RWPE1 (cell line): ENCODE measurements at places on chromosomes 7 and 10.

DNA sequence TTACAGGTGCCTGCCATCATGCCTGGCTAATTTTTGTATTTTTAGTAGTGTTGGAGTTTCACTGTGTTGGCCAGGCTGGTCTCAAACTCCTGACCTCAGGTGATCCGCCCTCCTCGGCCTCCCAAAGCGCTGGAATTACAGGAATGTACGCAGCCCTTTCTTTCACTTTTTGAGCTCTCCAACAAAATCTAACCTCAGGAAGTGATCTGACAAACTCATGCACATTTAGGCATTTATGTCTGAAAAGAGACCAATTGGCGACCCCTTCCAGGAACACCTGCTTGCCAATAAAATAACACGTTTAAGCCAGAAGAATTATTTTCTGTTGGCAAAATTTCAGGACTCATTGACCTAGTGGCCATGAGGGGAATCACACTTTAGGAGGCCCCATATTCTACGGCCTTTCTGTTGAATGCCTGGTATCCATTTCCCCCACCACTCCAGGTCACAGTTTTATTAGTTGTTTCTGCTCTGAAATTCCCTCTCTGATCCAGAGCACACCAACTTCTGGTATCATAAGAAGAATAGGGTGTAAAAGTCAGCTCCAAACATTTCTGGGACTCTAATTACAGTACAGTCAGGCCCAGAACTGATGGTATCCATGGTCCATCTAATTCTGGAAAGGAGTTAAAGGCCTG, 65.8 kb upstream of the FRMD4A start:
- DNase-seq: no peak

DNA sequence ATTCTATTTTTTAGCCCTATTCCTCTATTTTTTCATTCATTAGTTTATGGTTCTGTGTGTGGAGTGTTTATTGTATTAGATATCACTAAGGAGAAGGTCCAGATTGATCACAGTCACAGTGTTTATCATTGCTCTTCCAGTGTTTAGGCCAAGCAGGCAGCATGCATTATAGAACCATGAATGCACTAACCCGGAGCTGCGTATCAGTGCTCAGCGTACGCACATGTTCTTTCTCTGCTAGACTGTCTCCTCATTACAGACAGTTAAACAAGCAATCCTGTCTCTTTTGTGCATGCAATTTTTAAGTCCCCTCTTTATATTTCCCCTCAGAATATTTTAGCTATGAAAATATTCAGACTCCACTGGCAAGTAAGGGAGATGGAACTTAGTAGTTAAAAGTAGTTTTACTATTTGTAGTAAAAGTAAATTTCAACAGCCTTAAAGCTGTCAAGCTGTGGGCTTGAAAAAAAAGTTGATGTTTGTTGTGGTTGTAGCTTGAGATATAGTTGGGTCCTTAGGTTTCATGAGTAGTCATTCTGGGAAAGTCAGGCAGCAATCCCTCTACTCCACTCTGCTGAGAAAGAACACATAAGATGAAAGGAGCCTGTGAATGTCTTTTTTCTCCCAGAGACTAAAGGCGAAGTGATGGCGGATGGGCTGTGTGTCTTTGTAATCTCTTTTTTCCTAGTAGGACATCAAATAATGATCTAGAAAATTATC, 260.4 kb downstream of the CDK14 start:
- no peak for DNase-seq

GRCh38 chr7:140593672-140593982, 47.0 kb downstream of the DENND2A start:
- DNase-seq: no peak

GRCh38 chr10:18164748-18165361, 24.6 kb downstream of the CACNB2 start:
- no peak for DNase-seq

GRCh38 chr7:33965183-33965744, 59.9 kb downstream of the BMPER start:
- no peak for DNase-seq
